AG08395 (cell line): ENCODE measurements at places on chromosomes 7 and 10.

GRCh38 chr7:86558680-86559501, 84.8 kb upstream of the GRM3 start:
- no peak for DNase-seq

GRCh38 chr10:4708123-4708759, 117.8 kb upstream of the AKR1E2 start:
- no peak for DNase-seq

- no peak for DNase-seq
These were observed 92.6 kb upstream of the TCF7L2 start for GRCh38 chr10:112857493-112857892.

DNA sequence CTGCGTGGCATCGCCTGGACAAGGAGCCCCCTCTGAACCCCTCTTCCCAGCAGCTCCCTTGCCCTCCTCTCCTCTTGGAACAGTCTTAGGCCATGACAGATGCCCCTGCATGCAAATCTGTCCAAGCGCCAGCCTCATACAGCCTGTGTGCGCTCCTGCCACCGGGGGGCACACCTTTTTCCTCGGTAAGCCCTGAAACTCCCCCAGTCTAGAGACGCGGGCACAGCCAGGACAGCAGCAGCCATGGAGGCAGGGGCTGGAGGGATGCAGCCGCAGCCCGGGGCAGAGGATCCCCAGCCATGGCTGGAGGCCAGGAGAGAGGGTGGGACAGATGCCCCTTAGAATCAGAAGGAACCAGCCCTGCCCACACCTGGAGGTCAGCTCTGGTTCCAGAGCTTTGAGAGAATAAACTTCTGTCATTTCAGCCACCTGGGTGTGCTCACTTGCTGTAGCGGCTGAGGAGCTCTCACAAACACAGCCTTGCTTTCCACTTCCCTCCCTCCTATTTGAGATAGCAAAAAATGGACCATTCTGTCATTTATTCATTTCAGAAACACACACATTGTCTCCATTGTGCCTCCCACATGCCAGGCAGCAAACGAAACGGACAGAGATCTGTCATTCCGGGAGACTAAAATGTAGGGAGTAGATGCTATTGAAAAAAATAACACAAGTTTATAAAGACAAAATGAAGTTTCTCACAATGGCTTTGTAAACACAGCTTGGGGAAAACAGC, 241.5 kb downstream of the WDR37 start:
- DNase-seq, result no peak

DNA sequence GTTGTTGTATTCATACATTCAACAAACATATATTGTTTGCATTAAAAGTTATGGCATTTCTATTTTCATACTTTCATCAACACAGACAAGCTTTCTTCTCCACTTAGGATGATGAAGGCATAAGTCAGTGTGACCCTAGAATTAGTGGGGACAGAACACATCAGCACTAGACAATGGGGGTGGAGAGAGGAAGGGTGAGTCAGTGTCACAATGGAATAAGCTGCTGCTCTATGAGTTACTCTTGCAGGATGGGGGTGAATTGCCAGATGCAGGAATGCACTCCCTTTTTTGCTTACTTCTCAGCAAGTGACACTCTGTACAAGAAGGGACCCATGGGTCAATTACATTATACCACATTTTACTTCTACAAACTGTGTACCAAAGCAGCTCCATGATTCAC, 74.0 kb downstream of the DGKI start:
- peak; percentile 81 for DNase-seq

DNA sequence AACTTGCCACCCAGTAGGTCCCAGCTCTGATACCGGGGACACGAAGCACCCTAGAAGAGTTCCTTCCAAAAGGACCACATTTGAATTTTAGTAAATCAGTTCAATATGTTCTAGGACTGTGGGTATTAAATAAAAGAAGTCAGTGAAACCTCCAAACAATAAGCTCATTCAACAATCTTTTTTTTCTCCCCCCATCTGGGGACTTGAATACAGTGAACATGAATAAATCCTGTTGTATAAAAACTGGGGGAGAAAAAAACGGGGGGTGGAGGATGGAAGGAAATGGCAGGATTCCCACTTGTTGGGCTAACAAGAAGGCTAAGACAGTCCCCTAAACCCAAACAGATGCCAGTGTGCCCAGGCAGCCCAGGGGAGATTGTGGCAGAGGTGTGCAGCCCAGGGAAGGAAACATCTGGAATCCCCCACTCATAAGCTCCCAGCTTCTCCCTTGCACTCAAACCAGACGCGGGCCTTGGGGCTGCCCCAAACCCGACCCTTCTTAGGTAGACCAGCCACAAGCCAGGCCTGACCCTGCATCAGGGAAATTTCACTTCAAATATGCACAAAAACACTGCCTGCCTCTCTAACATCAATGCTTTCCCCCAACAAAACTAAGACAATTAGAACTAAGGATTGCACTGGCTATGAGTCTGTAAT, 8.8 kb downstream of the AFAP1L2 start:
- no peak for DNase-seq

- no peak for DNase-seq
These were observed 21.0 kb upstream of the MYL7 start for GRCh38 chr7:44162179-44162578.

- DNase-seq, result no peak
These were observed 279.9 kb downstream of the NEBL start for GRCh38 chr10:20616918-20617810.

DNA sequence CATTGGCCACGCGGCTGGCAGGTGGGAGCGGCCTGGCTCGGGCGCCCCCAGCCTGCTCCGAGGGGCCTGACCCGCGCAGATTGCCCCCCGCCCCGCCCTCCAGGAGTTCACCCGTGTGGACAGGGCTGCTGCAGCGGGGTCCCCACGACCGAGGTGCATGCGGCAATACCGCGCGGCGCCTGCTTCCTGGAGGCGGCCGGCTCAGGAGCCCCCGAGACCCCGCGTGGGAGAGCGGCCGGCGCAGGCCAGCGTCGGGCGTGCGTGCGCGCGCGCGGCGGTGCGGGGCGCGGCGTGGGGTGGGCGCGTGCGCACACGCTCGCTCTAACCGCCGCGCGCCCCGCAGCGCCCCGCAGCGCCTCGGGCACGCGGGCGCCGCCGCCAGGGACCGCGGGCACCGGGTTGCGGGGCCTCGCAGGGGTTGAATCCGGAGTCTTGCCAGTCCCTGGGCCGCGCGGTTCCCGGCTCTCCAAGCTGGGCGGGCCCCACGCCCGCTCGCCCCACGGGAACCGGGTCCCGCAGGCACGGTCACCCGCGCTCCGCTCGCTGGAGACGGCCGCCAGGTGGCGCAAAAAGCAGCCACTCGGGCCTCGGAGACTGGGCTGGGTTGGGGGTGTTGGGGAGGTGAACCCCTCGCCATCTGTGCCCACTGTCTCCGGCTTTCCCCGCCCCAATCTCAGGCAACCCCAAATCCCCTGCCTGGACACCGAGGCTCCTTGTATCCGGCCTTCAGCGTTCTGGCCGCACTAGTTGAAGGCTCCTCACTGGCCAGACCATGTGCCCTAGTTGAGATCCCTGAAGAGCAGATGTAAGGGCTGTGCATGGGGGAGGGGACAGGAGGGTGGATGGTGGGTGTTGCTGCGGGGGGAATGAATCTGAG, 1.3 kb upstream of the ACHE start:
- DNase-seq, result peak; percentile 48

- no peak for DNase-seq
These were observed 31.6 kb downstream of the USP54 start for GRCh38 chr10:73559590-73559989.

DNA sequence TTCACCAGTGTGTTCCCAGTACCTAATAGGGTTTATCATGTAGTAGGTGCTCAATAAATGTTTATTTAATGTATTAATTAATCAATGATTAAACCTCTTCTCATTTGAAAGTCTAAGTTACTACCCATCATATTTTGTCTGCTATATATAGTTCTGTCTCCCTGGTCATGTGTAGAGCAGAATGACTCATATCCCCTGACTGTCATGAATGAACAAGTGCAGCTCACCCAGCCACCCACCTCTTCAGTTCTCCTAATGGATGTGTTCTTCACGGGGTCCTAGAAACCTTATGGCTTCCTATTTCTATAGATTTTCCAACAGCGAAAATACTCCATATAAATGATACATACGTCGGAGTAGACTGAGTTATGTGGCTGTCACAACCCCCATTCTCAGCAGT, 64.5 kb downstream of the HIF1AN start:
- no peak for DNase-seq

DNA sequence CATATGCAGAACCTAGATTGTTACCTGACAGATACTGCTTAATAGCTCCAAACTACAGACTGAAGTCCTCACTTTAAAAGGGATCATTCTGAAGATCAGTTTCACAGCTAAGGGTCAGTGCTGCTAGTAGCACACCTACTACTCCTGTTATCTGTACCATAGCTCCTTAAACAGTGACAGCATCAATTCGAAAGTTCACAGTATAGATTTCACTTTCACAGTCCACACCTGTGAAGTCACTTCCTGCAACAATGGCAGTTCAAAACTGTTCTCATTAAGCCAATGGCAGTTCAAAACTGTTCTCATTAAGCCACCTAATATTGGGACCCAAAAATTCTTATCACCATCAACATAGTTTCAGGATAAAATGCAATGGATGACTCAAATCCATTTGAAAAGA, 10.7 kb upstream of the FHIP2A start:
- no peak for DNase-seq

DNA sequence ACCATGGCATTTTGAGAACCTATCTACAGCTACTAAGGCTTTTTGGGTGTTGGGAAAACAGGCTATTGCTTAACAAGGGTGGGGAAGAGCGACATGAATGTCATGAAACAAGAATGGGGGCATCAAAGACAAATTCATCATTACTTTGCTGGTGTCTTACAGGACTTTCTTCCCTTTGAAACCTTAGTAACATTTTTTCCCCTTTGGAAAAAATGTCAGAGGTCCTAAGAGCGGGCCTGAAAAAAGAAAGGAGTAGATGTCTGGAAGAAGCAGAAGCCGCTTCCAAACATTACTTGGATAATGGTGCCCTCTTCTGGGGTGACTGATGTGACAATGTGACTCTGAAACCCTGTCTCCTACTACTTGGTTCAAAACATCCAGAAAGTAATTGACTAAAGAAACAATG, 3.8 kb upstream of the DDX50 start:
- DNase-seq, result peak; percentile 70

GRCh38 chr7:1632916-1633785, 36.9 kb upstream of the ELFN1 start:
- no peak for DNase-seq

DNA sequence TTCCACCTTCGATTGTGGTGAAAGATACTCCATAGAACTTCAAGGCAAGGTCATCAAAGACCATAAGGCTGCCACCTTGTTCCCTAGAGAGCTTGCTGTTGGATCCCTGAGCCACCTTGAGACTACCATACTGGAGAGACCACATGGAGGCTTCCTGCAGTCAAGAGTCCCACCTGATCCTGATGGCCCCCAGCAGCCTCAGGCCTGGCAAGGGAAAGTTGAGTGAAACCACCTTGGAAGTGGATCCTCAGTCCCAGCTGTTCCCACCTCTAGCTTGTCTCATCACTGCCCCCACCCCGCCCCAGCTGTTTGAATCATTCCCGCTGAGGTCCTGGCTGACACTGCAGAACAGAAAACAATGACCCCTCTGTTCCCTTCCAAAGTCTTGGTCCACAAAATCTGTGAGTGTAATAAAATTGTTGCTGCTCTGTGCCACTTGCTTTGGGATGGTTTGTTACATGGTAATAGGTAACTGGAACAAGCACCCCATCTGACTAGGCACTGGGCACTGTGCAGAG, 32.0 kb downstream of the PRLHR start:
- DNase-seq, result no peak

DNA sequence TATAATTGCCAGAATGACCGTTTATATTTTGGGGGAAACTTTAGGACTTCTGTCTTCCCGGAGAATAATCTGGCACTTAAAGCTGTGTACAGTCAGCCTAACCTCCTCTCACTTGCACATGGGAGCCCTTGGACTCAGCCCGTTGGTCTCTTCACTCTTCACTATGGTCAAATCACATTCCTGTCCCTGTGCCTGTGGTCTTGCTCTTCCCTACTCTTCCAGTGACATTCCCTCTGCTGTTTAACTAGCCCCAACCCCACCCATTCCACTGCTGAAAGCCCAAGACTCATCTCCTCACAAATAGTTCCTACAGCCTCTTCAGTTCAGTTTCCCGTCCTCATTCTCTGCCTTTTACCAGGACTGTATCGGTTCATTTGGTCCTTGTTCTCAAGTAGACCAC, 135.0 kb downstream of the DYNC1I1 start:
- DNase-seq, result no peak

DNA sequence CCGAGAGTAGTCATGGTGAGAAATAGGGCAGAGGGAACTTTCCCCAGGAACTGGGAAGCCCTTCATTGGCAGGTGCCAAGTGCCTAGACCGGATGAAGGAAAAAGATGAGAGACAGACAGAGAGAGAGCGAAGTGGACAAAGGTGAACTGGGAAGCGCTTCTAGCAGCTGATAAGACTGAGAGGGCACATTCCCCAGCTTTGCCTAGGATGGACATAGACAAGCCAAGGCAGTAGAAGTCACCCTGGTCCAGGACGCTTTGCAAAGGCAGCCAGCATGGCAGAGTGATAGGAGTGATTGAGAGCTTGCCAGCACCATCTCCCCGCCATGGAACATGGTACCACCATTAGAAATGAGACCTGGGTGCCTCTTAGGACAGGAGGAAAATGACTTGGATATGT, 372.8 kb upstream of the MGMT start:
- DNase-seq, result no peak

DNA sequence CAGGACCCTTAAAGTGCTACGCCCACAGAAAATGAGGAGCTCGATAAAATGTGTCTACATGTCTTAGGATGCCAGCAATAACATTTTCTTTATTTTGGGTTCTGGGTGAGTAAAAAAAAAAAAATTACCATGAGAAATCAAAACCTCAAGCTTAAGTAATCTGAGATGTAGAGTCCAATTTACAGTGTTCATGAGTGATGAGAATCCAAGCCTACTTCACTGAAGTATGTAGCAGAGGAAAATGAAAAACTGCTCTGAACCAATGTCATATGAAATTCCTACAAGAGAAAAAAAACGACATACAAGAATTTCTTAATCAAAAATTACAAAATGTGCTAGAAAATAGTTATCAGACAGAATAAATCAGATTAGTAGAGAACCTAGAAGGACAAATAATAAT, 274.4 kb downstream of the HTR7 start:
- DNase-seq, result no peak

DNA sequence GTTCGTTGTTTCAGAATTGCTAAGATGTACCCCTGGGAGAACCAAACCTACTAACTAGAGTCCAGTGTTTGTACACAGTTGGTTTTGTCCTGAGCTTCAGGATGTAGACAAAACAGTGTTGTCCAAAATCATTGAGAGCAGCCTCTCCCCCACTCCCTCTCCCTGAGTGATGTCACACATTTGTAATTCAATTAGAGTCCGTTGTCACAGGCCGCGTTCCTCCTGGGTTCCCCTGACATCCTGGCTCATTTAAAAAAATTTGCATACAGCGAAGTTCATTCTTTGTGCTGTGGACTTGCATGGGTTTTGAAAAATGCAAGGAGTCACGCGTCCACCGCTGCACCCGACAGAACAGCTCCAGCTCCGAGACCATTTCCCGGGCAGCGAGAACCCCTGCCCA, 10.3 kb downstream of the GRIFIN start:
- DNase-seq, result no peak

- no peak for DNase-seq
These were observed 37.2 kb upstream of the RTKN2 start for GRCh38 chr10:62305813-62306212.

- peak; percentile 70 for DNase-seq
These were observed 78.7 kb upstream of the C1GALT1 start for GRCh38 chr7:7103343-7104313.
